ENCODE measurements at places on chromosomes 5 and 9.

DNA sequence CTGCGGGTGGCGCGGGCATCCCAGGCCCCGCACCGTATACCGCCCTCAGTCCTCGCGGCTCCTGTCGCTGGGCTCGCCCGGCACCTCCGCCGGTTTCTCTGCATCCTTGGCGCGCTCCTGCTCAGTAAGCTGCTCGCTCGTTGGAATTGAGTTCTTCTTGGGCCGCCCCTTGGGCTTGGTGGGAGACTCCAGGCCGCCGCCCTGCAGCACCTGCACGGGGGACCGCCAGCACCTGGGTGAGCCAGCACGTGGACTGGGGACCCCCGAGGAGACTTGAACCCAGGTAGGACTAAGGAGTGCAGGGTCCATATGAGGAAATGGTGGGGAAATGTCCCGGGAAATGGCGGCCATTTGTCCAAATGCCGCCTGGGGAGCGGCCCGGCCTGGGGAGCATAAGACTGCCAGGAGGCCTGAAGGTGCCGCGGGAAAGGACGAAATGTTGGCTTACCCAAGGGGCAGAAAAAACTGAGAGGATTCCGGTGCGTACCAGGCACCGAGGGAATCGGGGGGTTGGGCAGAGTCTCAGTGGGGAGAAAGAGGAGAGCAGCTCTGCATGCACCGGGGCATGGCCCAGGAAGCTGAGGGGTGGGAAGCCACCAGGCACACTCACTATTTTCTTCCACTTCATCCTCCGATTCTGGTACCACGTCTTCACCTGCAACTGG, 2.9 kb downstream of the BARX1 start:
- DNase-seq, result no peak

DNA sequence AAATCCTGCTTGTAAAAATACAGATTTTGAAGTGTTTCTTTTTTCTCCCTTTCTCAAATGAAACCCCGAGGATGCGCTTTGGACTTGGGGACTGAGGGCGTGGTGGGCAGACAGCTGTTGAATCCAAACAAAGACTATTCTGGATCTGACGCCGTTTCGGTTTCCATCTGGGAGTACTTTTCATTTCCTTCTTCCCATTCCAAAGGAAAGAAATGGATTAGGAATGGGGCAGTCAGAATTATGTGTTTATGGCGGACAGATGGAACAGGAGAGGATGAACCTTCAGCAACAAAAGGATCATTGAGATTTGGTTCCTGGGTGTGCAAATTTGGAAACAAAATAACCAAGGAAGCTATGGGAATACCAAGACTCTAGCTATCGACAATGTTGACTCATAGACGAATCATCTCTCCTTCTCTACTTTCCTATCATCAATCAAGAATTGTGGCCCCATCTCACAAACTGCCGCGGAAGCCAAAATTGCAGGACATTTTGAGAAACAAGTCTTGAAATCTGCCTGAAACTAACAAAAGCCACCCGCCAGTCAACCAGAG, 300.6 kb downstream of the PARP8 start:
- peak; percentile 63 for DNase-seq

DNA sequence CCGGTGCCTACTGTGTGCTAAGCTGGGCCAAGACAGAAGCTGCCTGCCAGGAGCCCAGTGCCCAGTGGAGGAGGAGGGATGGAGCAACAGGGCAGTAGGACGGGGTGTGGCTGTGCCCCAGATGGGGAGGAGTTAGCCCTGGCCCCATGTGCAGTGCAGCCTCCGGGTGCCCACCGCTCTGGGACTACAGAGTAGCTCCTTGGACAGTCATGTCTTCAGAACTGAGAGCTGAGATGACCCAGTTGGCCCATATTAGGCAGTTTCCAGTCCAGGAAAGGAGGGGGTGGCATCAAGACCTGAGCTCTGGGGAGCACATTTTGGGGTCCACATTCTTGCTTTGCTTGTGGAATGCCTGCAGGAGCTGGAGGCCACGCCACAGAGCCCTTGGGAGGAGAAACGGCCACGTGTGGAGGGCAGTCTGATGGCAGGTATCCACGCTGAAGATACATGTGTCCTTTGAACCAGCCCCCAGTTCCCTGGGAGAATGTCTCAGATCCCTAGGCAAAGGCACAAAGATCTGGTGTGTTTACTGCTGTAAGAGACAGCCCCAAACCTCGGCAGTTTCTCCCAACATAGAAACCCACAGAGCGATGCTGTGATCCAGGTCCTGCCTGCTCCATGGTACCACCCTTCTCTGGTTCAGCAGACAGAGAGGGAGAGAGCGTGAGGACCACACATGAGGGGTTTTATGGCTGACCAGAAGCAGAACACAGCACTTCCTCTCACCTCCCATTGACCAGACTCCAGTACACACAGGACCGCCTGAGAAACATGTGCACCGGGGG, 46.8 kb upstream of the FCN1 start:
- DNase-seq, result no peak

- no peak for DNase-seq
These were observed 112.4 kb downstream of the ASTN2 start for GRCh38 chr9:117302487-117302886.

- no peak for DNase-seq
These were observed 44.2 kb downstream of the PSMB7 start for GRCh38 chr9:124370896-124371582.

DNA sequence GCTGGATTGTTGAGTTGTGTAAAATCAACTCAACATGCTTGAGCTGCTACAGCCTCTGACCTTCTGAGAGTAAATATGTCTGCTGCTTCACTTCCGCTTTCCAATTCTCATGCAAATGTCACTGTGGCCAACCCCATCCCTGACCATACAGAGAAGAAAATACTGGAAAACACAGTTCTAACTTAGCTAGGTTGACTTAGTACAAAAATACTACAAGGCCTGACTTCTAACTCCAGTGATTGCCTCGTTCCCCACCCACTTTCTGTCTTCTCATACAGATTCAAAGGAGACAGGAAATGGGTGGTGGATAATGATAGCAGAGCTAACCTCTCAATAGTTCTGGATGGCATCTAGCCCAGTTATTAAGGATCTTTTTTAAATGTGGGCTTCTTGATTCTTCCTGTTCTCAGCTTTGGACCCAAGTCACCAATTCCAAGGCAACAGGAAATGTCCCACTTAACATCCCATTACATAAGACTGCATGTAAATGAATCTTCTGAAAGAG, 226.6 kb upstream of the SLC24A2 start:
- DNase-seq, result no peak

- DNase-seq, result peak; percentile 72
These were observed 106.0 kb downstream of the PHF2 start for GRCh38 chr9:93682155-93682968.

- no peak for DNase-seq
These were observed 134.5 kb downstream of the DAB2IP start for GRCh38 chr9:121785673-121786542.

GRCh38 chr5:54463713-54464112, 8.2 kb downstream of the HSPB3 start:
- peak; percentile 53 for DNase-seq

GRCh38 chr5:8070138-8070537, 201.2 kb downstream of the MTRR start:
- no peak for DNase-seq

- no peak for DNase-seq
These were observed 276.7 kb downstream of the PLK2 start for GRCh38 chr5:58183078-58183785.
